ENCODE measurements at places on chromosomes 12 and 14. TPM values are rescaled to one million over a fixed set of nuclear protein-coding genes. Genes with fewer than 3 reads are reported as not detected.
A peak's percentile ranks its signal among the peaks of the same experiment; 100 is the strongest.

GRCh38 chr14:61080591-61081010 lies 99.6 kb downstream of the SLC38A6 start:
- no peak for DNase-seq

DNA sequence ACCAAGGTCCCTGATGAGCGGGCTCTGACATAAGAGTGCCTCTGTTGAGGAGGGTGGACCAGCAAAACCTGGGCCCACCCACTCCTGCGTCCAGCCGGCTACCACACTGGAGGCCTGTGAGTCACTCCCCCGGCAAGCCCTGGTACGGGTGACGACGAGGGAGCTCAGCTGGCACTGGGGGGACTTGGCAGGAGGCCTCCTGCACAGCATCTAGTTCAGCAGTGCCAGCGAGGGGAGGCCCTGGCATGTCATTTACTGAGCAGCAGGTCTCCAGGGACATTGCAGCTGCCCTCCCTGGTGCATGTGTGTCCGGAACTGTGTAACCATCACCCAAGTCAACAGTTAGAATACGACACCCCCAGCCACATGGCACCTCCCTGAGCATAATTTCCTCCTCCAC lies 24.4 kb downstream of the CD9 start:
- peak; percentile 66 for DNase-seq

DNA sequence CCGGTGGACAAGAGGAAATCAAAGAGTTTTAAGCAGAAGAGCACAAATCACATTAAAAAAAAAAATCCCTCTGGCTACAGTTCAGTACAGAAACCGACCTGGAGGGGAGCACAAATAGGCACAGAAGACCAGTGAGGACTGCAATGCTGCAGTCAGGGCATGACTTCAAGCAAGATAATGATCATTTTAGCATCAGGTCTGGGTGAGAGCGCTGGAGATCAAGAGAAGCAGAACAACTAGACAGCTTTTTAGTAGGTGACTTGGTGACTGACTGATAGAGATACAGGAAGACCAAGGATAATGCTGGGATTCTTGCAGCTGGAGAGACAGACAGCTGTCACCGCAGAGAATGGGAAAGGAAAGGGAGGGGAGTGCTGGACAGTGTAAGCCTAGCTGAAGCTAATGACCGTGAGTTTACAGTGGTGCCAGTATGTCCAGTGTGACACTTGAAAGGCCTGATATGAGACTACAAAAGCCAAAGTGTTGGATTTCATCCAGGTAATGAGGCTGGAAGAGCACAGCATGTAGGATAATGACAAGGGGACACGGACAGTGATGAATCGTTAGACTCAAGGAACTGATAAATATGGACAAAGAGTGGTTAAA lies 5.6 kb downstream of the NFYB start:
- DNase-seq: no peak

- no peak for DNase-seq
Measured at GRCh38 chr14:94592457-94592856, 11.2 kb downstream of the SERPINA5 start.

Gene WSCD2
- total RNA-seq: 0.44 TPM

Gene BAG5
- 15.2 TPM for total RNA-seq

Data from left cardiac atrium (tissue), 4 donors.